ENCODE measurements at places on chromosomes 2 and 18. TPM values are rescaled to one million over a fixed set of nuclear protein-coding genes. Genes with fewer than 3 reads are reported as not detected.

The RESP18 gene
- total RNA-seq: not detected

The IL36G gene
- 0.20 TPM for total RNA-seq

The DYNC2LI1 gene
- 40.4 TPM for total RNA-seq

The RFX8 gene
- total RNA-seq: not detected

The CYRIA gene
- total RNA-seq: 1.8 TPM

The CCDC121 gene
- 4.4 TPM for total RNA-seq

The ACADL gene
- total RNA-seq: 2.1 TPM

The SLC14A1 gene
- 0.88 TPM for total RNA-seq

DNA sequence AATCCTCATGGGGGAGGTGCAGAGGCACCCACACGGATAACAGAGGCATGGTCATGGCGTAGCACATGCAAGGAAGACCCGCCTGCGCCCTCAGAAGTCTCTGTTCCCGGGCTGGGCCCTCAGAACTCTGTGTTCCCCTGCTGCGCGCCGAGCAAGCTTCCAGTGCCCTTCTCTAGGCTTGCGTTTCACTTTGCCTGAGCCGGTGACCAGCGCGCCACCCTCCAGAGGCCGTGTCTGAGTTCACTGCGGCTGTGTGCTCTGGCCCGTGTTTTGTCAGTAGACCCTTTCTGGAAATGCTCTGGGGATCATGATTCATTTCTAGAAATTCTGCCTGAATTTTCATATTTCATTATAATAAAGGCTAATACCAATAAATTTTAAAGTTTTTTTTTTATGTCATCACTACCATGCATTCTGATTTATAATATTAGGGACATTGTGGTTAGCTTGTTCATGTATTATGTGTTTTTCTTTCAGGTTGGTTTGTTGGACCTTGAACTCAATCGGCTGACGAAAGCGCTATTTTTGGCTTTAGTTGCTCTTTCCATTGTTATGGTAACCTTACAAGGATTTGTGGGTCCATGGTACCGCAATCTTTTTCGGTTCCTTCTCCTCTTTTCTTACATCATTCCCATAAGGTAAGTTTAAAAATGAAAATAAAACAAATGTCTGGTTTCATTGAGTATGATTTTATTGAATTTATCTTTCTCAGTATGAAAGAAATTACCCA, 142.7 kb upstream of the NFATC1 start:
- H3K36me3 ChIP-seq: no peaks in the 10 kb centered on the region
- no peak for DNase-seq
- H3K4me1 ChIP-seq: no peaks in the 10 kb centered on the region
- H3K27ac ChIP-seq: no peak overlapping the region
- H3K4me3 ChIP-seq: no peak overlapping the region

GRCh38 chr2:218663901-218664300, 4.4 kb downstream of the BCS1L start:
- DNase-seq: no peak
- H3K27me3 ChIP-seq: no peaks in the 10 kb centered on the region
- H3K27ac ChIP-seq: no peak overlapping the region
- peaks cover 4% of the 10 kb centered on the region for H3K4me1 ChIP-seq

DNA sequence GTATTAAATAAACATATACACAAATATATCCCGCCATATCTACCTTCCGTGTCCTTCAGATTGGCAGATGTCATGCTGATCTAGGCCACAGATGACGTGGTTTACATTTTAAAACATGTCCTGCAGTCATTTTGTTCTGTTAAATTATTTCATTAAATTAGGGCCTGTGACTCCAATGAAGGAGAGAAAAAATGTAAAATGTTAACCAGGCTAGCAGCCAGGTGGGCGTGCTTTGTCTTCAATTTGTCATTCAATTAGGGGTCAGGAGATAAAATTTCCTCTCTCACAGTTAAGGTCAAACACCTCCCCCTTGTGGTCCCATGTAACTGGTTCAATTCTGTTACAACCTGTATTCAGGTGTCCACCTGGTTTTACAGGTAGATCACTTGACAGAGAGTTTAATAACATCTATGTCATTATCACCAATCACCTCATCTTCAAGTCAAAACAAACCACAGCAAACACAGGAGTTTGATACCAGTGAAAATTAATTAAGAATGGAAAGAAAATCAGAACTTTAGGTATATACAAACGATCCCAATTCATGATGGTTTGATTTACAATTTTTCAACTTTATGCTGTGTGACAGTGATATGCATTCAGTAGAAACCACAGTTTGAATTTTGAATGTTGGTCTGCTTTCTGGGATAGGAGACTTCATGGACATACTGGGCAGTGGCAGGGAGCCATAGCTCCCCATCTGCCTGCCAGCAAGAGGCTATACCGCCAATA, 339.4 kb downstream of the CMPK2 start:
- no peak overlapping the region for H3K27ac ChIP-seq
- H3K27me3 ChIP-seq: no peaks in the 10 kb centered on the region
- H3K4me1 ChIP-seq: peaks cover 19% of the 10 kb centered on the region
- no peak overlapping the region for H3K4me3 ChIP-seq
- peak; percentile 65 for DNase-seq
- no peaks in the 10 kb centered on the region for H3K36me3 ChIP-seq

- H3K4me1 ChIP-seq: peaks cover 3% of the 10 kb centered on the region
- no peak overlapping the region for H3K27ac ChIP-seq
- no peak overlapping the region for H3K4me3 ChIP-seq
- no peaks in the 10 kb centered on the region for H3K27me3 ChIP-seq
Observed at GRCh38 chr2:3163401-3163800, 214.2 kb downstream of the EIPR1 start.

GRCh38 chr2:12821656-12822055, 104.9 kb downstream of the TRIB2 start:
- no peaks in the 10 kb centered on the region for H3K36me3 ChIP-seq
- H3K27ac ChIP-seq: no peak overlapping the region
- DNase-seq: no peak
- H3K27me3 ChIP-seq: no peaks in the 10 kb centered on the region

DNA sequence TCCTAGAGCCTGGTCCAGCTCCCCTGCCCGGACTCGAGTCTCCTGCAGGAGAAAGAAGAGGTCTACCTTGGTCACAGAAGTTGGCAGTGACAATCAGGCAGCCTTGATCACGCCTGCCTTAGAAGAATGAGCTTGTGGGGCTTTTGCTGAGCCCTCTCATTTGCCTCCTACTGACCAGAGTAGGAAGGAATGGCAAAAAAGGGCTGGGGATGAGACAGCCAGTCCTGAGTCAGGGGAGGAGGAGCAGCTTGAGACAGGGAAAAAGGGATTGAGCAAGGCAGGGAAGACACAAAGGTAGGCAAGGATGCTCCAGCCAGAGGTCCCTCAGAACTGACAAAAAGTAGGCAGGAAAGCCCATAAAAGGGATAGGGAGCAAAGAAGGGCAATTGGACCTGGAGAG, 6.0 kb downstream of the WDR54 start:
- no peak overlapping the region for H3K4me3 ChIP-seq
- no peaks in the 10 kb centered on the region for H3K36me3 ChIP-seq
- DNase-seq: no peak
- no peaks in the 10 kb centered on the region for H3K27me3 ChIP-seq
- H3K27ac ChIP-seq: no peak overlapping the region

- H3K4me1 ChIP-seq: peaks cover 5% of the 10 kb centered on the region
- H3K4me3 ChIP-seq: no peak overlapping the region
- H3K27ac ChIP-seq: peak overlapping the region; percentile 13
- no peaks in the 10 kb centered on the region for H3K27me3 ChIP-seq
- no peaks in the 10 kb centered on the region for H3K36me3 ChIP-seq
Observed at GRCh38 chr2:17799301-17800120, 16.7 kb upstream of the MSGN1 start.

GRCh38 chr2:171963198-171963597, 36.6 kb upstream of the METAP1D start:
- H3K4me1 ChIP-seq: no peaks in the 10 kb centered on the region
- H3K4me3 ChIP-seq: no peak overlapping the region
- H3K27me3 ChIP-seq: no peaks in the 10 kb centered on the region
- no peak overlapping the region for H3K27ac ChIP-seq

GRCh38 chr2:238427435-238428162, 872 bp downstream of the ASB1 start:
- H3K4me1 ChIP-seq: peaks cover 23% of the 10 kb centered on the region
- no peaks in the 10 kb centered on the region for H3K27me3 ChIP-seq
- H3K27ac ChIP-seq: peak overlapping the region; percentile 99
- no peaks in the 10 kb centered on the region for H3K36me3 ChIP-seq

DNA sequence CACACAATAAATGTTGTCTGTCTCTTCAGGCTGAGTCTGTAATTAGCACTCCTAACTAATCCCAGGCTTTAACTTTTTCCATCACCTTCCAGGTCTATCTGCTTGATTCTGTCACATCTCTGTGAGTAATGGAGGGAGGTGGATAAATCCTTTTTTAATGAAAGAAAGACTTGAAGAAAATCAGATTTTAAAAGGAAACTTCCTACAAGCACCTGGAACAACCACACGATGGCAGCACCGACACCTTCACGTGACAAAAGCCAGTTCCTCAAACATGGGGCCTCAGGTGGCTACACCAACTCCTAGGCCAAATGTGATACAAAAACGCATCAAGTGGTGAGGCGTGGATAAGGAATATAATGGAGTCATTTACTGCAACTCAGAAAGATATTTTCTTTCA, 41.8 kb downstream of the TGFBRAP1 start:
- no peaks in the 10 kb centered on the region for H3K27me3 ChIP-seq

DNA sequence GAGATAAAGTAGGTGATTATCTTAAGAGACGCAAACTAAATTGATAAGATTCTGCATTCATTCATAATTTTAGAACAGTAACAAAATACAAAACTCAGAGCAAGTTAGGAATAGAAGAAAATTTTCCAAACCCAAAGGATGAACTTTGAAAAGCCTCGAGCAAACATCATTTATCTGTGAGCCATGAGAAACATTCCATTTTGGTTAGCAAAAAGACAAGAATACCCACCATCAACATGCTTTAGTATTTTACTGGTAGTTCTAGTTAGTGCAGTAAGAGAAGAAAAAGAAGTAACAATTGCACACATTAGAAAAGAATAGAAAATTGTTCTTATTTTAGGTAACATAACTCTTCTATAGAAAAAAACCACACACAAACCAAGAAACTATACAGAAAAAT, 291.3 kb upstream of the TCF4 start:
- no peak overlapping the region for H3K27ac ChIP-seq
- no peaks in the 10 kb centered on the region for H3K27me3 ChIP-seq
- H3K4me3 ChIP-seq: no peak overlapping the region
- H3K4me1 ChIP-seq: peaks cover 7% of the 10 kb centered on the region

GRCh38 chr2:113705982-113706523, 50.4 kb downstream of the SLC35F5 start:
- no peaks in the 10 kb centered on the region for H3K4me1 ChIP-seq
- no peak for DNase-seq
- no peak overlapping the region for H3K4me3 ChIP-seq
- no peak overlapping the region for H3K27ac ChIP-seq
- no peaks in the 10 kb centered on the region for H3K27me3 ChIP-seq

DNA sequence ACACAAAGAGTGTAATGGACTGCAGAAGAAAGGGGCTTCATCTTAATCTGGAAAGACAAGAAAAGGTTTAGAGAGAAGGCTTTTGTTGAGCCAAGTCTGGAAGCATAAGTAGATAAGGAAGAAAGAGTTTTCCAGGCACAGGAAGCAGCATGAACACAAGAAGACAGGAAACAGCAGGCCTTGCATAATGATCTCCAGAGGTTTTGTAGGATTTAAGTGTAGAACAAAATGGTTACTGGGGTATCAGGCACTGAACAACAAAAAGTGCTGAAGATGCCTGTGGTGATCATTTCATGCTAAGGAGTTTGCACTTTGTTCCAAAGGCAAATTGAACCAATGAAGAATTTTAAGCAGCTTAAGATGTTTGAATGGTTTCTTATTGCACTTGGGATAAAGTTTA, 281.6 kb upstream of the TANK start:
- no peaks in the 10 kb centered on the region for H3K36me3 ChIP-seq
- H3K4me3 ChIP-seq: no peak overlapping the region
- H3K27me3 ChIP-seq: no peaks in the 10 kb centered on the region
- H3K27ac ChIP-seq: no peak overlapping the region
- no peak for DNase-seq

DNA sequence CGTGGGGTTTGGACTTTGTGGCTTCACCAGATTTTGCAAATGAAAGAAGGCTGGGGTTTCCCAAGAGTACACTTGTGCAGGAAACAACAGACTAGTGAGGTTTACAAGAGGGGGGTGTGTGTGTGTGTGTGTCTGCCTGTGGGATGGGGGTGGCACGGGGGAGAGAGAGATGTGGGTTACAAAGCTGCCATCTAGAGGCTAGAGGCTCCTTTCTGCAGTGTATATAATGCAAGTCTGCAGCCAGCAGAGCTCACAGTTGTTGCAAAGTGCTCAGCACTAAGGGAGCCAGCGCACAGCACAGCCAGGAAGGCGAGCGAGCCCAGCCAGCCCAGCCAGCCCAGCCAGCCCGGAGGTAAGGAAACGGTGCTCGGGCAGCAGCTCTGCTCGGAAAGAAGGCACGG, at the start of gene ACKR3:
TSS of gene ACKR3 (plus strand) at position 253 of the 401 bp plus-strand sequence. CDS start 10,641 bp downstream, outside the sequence.
- H3K4me1 ChIP-seq: peaks cover 43% of the 10 kb centered on the region
- no peaks in the 10 kb centered on the region for H3K27me3 ChIP-seq
- H3K36me3 ChIP-seq: no peaks in the 10 kb centered on the region
- peak within 1 kb of the TSS; percentile 91 for H3K27ac ChIP-seq

DNA sequence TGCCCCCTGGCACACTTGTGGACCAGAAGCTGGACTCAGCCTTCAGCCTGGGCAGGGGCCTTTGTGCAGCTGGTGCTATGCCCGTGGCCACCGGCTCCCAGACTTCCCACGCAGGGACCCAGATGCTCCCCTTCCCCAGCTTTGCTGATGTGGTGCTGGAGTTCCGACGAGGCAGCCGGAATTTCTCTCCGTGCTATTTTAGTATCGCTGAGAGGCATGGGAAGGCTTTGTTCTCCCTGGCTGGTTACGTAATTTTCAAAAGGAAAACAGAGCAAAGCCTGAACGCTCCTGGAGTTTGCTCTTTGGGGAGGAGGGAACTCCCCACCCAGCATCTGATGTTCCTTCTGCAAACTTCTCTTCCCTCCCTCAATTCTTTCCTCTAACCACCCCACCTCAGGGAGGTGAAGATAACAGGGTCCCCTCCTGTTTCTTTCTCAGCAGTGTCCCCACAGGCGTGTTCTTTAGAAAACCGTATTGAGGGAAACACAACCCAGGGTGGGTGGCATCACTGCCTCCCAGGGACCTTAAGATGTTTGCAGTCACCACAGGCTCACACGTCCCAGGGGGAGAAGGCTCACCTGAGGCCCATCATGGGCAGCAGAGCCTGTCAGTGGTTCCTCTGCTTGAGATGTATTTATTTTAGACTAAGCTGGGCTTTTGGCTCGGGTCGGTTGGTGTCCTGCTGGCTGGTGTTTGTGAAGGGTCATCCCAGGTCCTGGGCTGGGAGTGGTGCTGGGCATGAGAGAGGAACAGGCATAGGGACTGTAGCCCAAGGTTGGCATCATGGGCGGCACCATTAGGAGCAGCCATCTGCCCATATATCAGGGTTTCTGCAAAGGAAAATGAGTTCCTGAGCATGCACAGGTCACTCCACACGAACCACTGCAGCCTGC, 95.0 kb downstream of the MAPK4 start:
- no peaks in the 10 kb centered on the region for H3K27me3 ChIP-seq
- H3K4me3 ChIP-seq: no peak overlapping the region
- no peaks in the 10 kb centered on the region for H3K36me3 ChIP-seq
- H3K27ac ChIP-seq: peak overlapping the region; percentile 80

DNA sequence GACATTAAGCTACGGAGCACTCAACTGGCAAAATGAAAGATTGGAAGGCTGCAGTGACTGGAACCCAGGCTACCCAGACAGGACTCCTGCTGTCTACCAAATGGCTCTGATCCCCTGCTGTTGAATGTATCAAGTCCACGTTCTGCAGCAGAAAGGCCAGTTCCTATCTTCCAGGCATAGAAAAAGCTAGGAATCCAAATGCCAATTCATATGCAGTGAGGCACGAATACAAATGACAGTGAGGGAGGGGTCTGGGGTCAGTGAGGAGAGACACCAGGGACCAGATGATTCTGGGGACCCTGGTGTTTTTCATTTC, 5.3 kb downstream of the NRP2 start:
- no peak overlapping the region for H3K4me3 ChIP-seq
- peaks cover 19% of the 10 kb centered on the region for H3K4me1 ChIP-seq
- no peaks in the 10 kb centered on the region for H3K36me3 ChIP-seq
- no peaks in the 10 kb centered on the region for H3K27me3 ChIP-seq
- DNase-seq: no peak
- no peak overlapping the region for H3K27ac ChIP-seq
